ENCODE measurements at places on chromosomes 6 and 20.

GRCh38 chr6:22363714-22364239 is 66.9 kb upstream of the PRL start:
- no peak for DNase-seq

DNA sequence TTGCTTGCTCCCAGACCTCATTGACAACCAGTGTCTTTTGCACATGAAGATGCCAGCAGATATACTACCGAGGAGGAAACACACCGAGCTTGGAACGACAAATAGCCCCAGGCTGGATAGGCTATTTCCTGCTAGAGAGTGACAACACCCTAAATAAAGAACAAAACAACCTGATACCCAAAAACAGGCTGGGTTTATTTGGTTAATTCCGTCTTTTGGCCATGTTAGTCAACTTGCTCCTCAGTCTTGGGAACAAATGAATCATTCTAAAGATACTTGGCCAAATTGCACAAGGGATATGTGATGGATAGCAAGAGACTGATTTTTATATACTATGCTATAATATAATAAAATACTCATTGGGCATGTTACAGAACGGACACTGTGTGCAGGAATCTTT is 11.5 kb upstream of the MUC22 start:
- DNase-seq: no peak

- DNase-seq: no peak
These were observed 77.9 kb downstream of the GCNT2 start for GRCh38 chr6:10599046-10599445.

DNA sequence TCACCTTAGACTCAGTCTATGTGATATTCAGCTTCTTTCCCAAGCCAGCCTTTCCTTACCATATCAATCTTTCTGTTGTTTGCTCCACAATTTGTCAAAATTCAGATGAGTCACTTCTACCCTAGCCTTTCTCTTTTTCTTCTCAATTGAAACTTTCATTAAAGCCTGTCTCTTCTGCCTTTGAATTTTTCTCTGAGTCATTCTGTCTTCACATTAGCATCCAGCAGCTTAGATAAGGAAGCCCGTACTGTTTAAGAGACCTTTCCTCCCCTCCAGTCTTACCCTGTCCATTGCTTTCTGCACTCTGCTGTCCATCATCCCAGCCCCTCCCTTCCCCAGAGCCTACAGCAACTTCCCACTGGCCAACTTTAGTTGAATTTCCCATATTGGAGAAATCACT is 34.9 kb upstream of the RALGAPA2 start:
- DNase-seq: no peak

GRCh38 chr20:38093641-38094077 is 60.1 kb downstream of the RPRD1B start:
- DNase-seq: no peak

GRCh38 chr6:1325461-1326309 is 13.8 kb downstream of the FOXQ1 start:
- DNase-seq: no peak

- DNase-seq: no peak
These were observed 11.6 kb downstream of the AURKA start for GRCh38 chr20:56380375-56380774.

GRCh38 chr6:56730663-56731529 is 88.2 kb upstream of the DST start:
- DNase-seq: no peak

All from COR-L47 (cell line).